ENCODE measurements at places on chromosomes 13 and 19. TPM values are rescaled to one million over a fixed set of nuclear protein-coding genes. Genes with fewer than 3 reads are reported as not detected.

SSC5D gene
- polyA plus RNA-seq, result 12.7 TPM

MYO1F gene
- polyA plus RNA-seq, result 11.9 TPM

ZNF814 gene
- 71.2 TPM for polyA plus RNA-seq

ZAR1L gene
- polyA plus RNA-seq, result not detected

ERVV-1 gene
- polyA plus RNA-seq, result 0.06 TPM

SELENOV gene
- 0.64 TPM for polyA plus RNA-seq

TLE2 gene
- polyA plus RNA-seq, result 152 TPM

DNA sequence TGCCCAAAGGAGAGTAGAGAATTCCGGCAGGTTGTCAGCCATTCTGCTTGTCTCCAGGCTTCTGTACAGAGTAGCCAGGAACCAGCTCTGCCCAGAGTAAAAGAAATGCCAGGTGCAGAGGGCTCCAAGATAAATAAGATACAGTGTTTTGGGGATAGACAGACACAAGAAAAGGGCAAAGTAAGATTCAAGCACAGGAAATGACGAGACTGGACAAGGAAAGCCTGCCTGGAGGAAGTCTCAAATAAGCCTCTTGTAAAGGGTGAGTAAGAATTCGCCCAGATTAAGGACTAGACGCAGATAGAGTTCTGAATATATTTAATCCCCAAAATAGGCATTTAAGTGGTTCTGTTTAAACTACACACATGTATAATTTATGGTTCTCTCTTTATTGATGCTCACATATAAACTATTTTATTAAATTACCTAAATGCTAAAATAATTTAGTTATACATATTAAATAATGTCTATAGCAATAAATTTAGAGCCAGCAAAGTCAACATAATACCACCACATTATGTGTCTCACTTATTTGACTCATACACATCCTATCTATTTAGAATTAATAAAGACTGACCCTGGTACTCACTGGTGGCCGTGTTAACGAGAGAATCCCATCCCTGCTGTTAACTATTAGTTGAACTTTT is 98.4 kb upstream of the RAP2A start:
- no peaks in the 10 kb centered on the region for H3K36me3 ChIP-seq
- H3K27ac ChIP-seq, result no peak overlapping the region
- H3K4me1 ChIP-seq, result peaks cover 10% of the 10 kb centered on the region
- H3K4me3 ChIP-seq, result no peak overlapping the region
- DNase-seq, result no peak
- no peaks in the 10 kb centered on the region for H3K27me3 ChIP-seq

GRCh38 chr13:23695711-23696464 is 125.7 kb downstream of the TNFRSF19 start:
- no peaks in the 10 kb centered on the region for H3K36me3 ChIP-seq
- no peaks in the 10 kb centered on the region for H3K27me3 ChIP-seq
- no peak overlapping the region for H3K27ac ChIP-seq
- no peak overlapping the region for H3K4me3 ChIP-seq
- no peak for DNase-seq

GRCh38 chr13:111646456-111646855 is 326.0 kb downstream of the TEX29 start:
- DNase-seq, result no peak
- no peaks in the 10 kb centered on the region for H3K36me3 ChIP-seq
- no peak overlapping the region for H3K27ac ChIP-seq
- H3K4me3 ChIP-seq, result no peak overlapping the region

GRCh38 chr13:30071969-30072817 is 221.8 kb upstream of the UBL3 start:
- no peak overlapping the region for H3K27ac ChIP-seq
- H3K27me3 ChIP-seq, result no peaks in the 10 kb centered on the region
- no peaks in the 10 kb centered on the region for H3K4me1 ChIP-seq
- H3K4me3 ChIP-seq, result no peak overlapping the region
- no peak for DNase-seq

GRCh38 chr13:75481176-75482069 is 546 bp downstream of the TBC1D4 start:
- H3K4me1 ChIP-seq, result peaks cover 19% of the 10 kb centered on the region
- peak overlapping the region; percentile 75 for H3K4me3 ChIP-seq
- peak overlapping the region; percentile 82 for H3K27ac ChIP-seq

DNA sequence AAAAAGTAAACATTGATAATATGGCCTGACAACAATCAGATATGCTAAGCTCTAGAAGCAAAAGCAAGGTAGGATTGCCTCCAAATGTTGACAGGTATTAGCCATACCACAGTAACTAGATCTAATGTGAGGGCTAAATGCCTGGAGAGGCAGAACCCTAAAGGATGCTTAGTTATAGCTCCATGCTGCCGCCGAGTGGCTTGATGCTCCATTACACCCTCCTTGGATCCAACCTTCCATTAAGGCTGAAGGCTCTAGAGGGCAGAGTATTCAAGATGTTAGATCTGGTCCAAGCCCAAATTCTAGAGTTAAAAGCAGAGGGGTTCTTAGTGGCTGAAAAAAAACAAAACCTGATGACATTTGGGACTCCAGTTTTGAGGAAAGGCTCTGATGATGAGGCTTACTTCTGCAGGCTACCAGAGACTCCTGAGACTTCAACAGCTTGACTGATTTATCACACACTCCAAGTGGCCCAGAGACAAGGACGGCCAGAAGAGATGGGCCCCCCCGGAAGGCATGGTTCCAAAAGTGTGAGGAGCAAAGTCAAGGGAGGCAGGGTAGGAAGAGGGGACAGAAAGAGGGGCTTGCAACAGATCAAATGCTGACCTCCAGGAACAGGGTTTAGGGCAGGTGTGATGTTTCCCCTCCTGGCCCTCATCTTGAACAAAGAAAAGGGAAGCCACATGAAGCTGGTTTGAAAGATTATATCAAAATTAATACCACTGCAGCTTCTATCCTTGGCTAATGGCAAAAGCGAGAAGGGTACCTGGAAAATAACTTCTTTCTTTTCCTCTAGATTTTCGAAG is 21.9 kb upstream of the CPB2 start:
- DNase-seq, result peak; percentile 74
- peaks cover 24% of the 10 kb centered on the region for H3K4me1 ChIP-seq
- H3K27ac ChIP-seq, result no peak overlapping the region
- no peaks in the 10 kb centered on the region for H3K36me3 ChIP-seq
- H3K4me3 ChIP-seq, result no peak overlapping the region
- no peaks in the 10 kb centered on the region for H3K27me3 ChIP-seq

DNA sequence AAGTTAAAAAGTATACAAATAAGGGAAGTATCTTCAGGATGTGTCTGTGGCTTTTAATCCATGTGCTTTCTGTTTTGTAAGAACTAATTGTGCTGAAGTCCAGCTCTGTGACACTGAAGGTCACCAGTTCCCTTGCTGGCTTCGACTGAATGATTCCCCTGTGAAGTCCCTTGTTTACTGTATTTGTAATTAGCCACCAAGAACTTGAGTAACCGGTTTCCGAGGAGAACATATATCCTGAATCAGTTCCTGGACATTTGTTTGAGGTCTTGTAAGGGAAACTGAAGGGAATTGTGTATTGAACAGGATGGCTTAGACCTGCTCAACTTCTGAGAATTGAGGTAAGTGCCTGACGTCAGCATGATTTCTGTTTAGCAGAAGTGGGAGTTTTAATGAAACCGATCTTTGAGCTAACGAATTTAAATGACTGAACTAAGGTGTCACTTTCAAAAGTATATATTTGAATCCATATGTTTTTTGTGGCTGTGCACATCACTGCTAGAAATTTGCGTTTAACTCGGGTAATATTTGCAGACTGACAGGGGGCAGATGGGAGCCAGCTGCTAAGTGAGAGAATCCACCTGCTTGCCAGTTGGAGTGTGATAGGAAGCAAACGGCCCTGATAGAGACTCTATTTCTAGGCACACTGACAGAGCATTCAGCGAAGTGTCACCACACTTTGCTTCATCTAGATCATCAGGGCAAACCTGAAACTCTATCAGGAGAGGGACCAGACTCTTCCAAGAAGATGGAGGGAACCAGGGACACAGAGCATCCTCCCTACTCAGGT is 530.0 kb downstream of the RFC3 start:
- H3K36me3 ChIP-seq, result no peaks in the 10 kb centered on the region
- no peak for DNase-seq
- H3K4me1 ChIP-seq, result no peaks in the 10 kb centered on the region
- H3K27ac ChIP-seq, result no peak overlapping the region
- no peaks in the 10 kb centered on the region for H3K27me3 ChIP-seq

DNA sequence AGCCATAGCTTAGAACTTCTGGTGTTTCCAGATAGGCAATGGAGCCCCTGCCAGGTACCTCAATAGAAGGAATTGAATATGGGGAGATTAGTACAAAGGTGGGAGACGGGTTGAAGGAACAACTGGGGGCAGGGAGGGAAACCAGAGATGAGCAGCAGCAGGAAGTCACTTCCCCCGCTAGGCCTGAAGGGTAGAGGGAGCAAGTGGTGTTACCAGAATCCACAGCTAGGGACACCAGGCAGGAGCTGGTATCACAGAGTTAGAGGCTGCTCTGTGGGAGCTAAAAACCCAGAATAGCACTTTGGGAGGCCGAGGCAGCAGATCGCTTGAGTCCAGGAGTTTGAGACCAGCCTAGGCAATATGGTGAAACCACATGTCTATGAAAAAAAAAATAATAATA is 15.3 kb upstream of the HNRNPUL1 start:
- no peak for DNase-seq
- no peaks in the 10 kb centered on the region for H3K4me1 ChIP-seq
- H3K4me3 ChIP-seq, result no peak overlapping the region
- no peak overlapping the region for H3K27ac ChIP-seq
- H3K27me3 ChIP-seq, result no peaks in the 10 kb centered on the region
